ENCODE measurements at places on chromosomes 11 and 22. TPM values are rescaled to one million over a fixed set of nuclear protein-coding genes. Genes with fewer than 3 reads are reported as not detected.

INS gene
- not detected for total RNA-seq

ZP1 gene
- total RNA-seq: 0.60 TPM

TMPRSS6 gene
- total RNA-seq: not detected

IGLL1 gene
- not detected for total RNA-seq

KRTAP5-2 gene
- not detected for total RNA-seq

CHID1 gene
- total RNA-seq: 105 TPM

SLC7A4 gene
- not detected for total RNA-seq

PAMR1 gene
- 46.2 TPM for total RNA-seq

TMA7B gene
- total RNA-seq: not detected

TMEM132A gene
- 163 TPM for total RNA-seq

PRG3 gene
- total RNA-seq: not detected

TRMT112 gene
- total RNA-seq: 157 TPM

E2F8 gene
- total RNA-seq: 0.92 TPM

FLRT1 gene
- total RNA-seq: 0.09 TPM

KCNQ1OT1 gene
- 5.0 TPM for total RNA-seq

SMC1B gene
- total RNA-seq: not detected

CBLIF gene
- total RNA-seq: not detected

KCNK4 gene
- total RNA-seq: not detected

NTM gene
- 168 TPM for total RNA-seq

SLCO2B1 gene
- 0.30 TPM for total RNA-seq

KRTAP5-9 gene
- not detected for total RNA-seq

CRYBB1 gene
- total RNA-seq: not detected

HEPN1 gene
- 0.09 TPM for total RNA-seq

PTPMT1 gene
- total RNA-seq: 60.6 TPM

SLC15A3 gene
- total RNA-seq: 4.0 TPM

WEE1 gene
- 30.1 TPM for total RNA-seq

CALCB gene
- not detected for total RNA-seq

ZNF214 gene
- 2.8 TPM for total RNA-seq

TP53I11 gene
- total RNA-seq: 17.3 TPM

ACR gene
- total RNA-seq: not detected

LRRC55 gene
- total RNA-seq: not detected

TMEM191B gene
- total RNA-seq: 0.97 TPM
